A375 (cell line): ENCODE measurements at places on chromosomes 5 and 9. TPM values are rescaled to one million over a fixed set of nuclear protein-coding genes. Genes with fewer than 3 reads are reported as not detected.

Gene FAXDC2
- total RNA-seq: 4.5 and 5.0 TPM in 2 replicates

Gene SPATA31C1
- total RNA-seq: not detected in 2 replicates

Gene REXO4
- 45.8 and 48.7 TPM in 2 replicates for total RNA-seq

Gene TYRP1
- 0.11 TPM in 1 of 2 replicates, not detected in the other for total RNA-seq

Gene AHRR
- total RNA-seq: 23.2 and 29.2 TPM in 2 replicates
